ENCODE measurements at places on chromosomes 6 and 20.

GRCh38 chr20:6974838-6975237, 207.4 kb downstream of the BMP2 start:
- DNase-seq = no peak

DNA sequence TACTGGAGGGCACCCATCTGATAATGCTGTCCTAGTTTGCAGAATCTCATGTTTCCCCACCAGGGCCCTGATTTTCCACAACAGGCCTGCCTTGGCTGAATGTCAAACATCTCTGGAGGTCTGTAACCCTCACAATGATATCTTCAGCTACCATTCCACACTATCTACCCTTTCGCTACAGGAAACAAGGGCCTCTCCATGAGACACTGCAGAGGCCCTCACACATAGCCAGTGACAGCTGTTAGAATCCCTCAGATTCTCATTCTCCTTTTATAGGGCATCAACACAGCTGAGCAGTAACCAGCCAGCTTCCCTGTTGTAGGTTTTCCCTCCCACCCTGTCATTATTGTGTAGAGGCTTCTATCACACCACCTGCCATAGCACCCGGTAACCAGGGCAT, 29.6 kb upstream of the MICB start:
- no peak for DNase-seq

GRCh38 chr20:23721962-23722361, 28.8 kb downstream of the CST1 start:
- no peak for DNase-seq

DNA sequence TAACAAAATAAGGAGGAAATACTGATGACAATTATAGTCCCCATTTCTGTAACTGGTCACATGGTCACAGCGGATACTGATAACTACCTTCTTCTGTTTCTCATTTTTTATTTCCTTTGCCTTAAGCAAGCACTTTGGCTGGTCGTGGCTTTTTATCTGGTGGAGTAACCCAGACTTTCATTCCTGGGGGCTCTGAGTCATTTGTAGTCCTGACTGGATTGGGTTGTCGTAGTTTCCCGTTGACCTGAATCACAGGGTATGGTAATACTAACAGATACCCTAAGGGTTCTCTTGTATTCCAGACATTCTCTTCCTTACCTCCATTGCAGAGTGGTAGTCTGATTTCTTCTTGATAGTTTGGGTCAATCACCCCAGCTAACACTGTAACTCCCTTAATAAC, 500.3 kb upstream of the ADGRB3 start:
- DNase-seq = no peak

GRCh38 chr6:75283907-75284631, 523 bp downstream of the TMEM30A start:
- peak; percentile 18 for DNase-seq

DNA sequence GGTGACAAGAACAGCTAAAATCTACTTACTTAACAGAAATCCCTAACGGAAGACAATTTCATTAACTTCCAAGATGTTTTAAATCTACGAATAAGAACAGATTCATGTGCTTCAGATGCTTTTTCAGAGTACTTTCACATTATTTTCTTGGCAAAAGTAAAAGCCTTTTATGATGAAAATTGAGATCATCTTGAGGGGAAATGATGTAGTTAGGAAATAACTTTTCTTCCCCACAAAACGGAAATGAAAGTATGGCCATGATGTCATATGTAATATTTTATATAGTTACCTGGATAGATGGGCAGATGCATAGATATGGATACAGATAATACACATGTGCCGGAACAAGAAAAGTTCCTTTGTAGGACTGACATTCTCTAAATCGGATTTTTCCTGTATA, 32.8 kb downstream of the SASH1 start:
- DNase-seq = no peak

- no peak for DNase-seq
Observed at GRCh38 chr20:53940360-53940702, 130.1 kb downstream of the BCAS1 start.

DNA sequence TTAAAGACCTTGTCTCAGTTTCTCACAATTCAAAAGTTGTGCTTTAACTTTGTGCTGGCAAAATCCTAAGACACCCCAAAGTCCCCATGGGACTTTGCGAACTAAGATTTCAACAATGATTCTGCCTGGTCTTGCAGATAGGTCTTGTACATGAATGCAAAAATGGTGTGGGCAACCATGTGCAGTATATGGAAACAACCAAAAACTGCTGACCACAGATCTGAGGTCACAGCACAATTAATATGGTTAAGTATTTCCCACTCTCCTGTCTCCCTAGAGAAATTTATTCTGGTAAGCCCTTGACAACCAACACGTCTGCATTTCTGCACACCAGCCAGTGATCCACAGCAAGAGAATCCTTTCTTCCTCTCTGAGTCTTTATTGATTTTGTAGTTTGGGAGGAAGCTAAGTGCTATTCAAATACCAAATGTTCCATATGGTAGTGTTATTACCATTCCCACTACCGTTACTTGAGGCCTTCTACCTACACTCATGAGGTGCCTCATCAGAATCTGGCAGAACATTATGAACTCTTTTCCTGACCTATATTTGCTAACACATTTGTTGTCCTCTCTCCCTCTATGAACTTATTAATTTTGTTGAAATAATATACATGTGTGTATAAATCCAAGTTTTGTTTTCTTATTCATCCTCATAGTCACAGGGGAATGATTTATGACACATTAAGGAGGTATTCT, 178.7 kb downstream of the ATXN1 start:
- DNase-seq = no peak

GRCh38 chr6:139173172-139173571, 38.3 kb downstream of the HECA start:
- DNase-seq = peak; percentile 44

DNA sequence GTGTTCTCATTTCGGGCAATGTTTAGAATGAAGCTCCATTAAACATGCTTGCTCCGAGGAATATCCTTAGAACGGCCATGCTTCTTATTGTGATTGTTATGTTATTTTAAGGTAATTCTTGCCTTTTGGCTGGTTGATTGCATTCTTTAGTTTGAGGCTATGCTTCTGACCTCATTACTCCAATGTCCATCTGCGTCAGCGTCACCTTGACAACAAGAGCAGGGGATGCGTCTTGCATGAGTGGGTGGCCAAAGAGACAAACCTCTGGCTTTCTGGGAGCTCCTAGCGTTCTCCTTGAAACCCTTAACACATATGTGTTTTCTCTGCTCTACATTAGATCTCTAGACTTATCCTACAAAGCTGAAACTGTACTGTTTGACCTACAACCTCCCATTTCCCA, 184.3 kb downstream of the THBS2 start:
- DNase-seq = no peak

- no peak for DNase-seq
Observed at GRCh38 chr20:37796733-37797132, 102.9 kb downstream of the CTNNBL1 start.

- no peak for DNase-seq
Observed at GRCh38 chr6:81562169-81562568, 190.3 kb downstream of the TENT5A start.

- no peak for DNase-seq
Observed at GRCh38 chr6:163651915-163652668, 237.6 kb downstream of the QKI start.

GRCh38 chr6:11380969-11381744, 148.7 kb upstream of the NEDD9 start:
- DNase-seq = no peak

- DNase-seq = no peak
Observed at GRCh38 chr6:150230832-150231524, 88.1 kb downstream of the PPP1R14C start.

DNA sequence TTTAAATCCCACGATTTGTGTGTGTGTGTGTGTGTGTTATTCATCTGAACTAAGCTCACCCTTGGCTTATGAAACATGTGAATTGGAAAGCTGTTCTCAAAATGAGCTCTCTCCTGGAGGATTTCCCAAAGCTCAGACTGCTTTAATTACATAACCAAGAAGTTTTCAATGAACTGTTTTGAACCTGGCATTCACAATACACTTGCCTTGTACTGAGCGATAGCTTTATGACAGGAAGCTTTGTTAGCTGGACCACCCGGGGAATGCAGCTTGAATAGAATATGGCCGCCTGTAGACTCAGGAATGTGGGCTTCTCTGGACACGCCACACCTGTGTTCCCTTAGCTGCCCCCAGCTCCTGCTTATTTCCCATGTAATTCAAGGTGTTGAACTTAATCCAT, 71.4 kb upstream of the PREP start:
- DNase-seq = no peak

DNA sequence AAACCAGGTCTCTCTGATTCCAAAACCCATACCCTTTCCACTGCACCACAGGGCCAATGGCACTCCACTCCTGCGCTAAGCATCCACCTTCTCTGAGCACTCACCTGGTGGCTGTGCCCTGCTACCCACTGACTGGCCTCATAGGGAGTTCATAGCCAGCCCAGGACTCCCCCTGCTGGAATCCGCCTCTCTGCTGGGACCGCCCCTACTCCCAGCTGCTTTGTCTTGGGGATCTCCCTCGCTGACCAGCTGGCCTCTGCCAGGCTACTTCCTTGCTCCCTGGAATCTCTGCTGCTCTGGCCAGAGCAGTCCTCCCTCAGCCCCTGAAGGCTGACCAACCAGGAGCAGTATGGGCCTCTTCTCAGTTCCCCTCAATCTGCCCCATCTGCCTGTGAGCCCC, 129.7 kb downstream of the FAXC start:
- no peak for DNase-seq

DNA sequence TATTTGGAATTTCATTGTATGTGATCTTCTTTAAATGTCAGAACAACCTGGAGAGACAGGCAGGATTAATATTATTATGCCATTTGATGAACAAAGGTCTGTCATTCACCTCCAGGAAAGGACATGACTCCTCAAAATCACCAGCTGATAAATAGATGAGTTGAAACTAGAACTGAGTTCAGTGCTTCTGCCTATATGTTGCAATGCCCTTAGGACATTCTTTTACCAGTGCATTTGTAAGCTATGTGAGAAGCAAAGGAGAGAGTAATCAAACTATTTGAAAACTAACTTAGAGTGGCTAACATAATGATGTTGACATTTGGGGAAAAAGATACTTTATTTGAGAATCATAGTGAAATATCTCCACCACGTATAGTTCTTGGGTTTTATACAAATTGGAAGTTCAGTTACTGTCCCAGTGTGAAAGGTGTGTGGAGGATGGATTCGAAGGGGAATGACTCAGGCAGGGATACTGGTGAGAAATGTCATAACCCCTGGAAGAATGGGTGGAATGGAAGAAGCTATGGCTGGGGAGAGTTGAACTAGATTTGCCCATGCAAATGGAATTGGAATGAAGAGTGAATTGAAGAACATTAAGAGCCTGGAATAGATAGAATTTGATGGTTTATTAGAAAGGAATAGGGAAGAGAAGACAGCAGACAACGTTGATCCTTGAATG, 21.5 kb downstream of the PKIB start:
- DNase-seq = no peak

DNA sequence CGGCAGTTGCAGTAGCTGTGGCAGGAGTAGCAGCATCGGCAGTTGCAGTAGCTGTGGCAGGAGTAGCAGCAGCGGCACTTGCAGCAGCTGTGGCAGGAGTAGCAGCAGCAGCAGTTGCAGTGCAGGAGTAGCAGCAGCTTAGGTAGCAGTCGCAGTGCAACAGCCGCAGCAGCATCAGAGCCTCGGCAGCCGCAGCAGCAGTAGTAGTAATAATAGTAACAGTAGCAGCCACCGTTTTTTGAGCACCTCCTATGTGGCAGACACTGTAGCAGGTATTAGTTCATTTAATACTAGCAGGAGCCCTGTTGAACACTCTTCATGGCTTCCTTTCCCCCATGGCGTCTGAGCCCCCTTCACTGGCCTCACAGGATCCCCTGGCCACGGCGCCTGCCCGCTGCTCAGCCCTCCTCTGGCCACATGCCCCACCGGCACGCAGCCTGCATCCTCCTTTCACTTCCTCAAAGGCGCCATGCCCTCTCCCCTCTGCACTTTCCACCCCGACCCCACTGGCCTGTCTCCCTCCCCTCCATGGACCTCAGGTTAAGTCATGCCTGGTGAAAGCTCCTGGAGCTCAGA, 19.1 kb upstream of the IRF4 start:
- DNase-seq = no peak

DNA sequence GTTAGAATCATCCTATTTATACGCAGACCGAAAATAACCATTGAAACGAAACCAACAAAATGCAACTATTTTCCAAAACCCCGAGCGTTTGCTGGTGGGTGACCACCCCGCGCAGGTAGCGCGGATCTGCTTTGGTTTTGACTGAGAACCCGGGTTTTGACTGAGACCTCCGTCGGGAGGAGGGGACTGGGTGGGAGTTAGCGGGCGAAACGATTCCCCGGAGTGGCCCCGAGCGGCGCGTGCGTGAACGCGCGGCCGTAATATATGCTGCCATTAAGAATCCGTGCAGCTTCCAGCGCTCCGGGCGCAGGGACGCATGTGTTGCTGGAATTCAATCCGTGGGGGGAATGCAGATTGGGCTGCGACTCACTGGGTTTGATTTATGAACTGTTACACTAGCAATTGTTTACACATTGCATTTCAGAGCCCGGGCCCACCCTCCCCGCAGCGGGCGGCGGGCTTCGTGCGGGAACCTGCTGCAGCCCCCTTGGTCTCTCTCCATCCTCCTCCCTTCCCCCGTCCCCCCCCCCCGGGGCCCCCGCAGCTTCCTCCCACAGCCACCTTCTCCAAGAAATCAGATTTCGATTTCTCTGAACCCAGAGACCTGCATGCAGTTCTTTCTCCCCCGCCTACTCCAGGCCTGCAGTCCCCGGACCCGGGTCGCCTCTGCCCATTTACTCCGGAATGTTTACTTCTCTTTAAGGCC, 9.9 kb downstream of the NRN1 start:
- no peak for DNase-seq

DNA sequence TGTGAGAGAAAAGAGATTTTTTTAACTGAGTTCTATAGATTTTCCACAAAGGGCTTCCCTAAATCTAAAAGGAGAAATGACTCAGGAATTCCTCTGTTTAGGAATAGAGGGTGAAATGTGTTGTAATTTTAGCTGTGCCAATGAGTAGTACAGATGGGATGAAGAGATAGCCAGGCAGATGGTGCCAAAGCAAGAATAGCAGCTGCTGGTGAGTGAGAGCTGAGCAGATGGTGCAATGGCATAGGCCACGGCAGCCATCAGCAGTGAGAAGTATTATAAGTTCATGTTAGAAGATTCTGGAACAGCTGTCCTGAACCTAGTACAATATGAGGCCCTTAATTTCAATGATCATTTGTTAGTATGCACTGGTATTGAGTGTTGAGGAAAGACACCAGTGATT, 40.2 kb upstream of the CRISP1 start:
- DNase-seq = no peak

DNA sequence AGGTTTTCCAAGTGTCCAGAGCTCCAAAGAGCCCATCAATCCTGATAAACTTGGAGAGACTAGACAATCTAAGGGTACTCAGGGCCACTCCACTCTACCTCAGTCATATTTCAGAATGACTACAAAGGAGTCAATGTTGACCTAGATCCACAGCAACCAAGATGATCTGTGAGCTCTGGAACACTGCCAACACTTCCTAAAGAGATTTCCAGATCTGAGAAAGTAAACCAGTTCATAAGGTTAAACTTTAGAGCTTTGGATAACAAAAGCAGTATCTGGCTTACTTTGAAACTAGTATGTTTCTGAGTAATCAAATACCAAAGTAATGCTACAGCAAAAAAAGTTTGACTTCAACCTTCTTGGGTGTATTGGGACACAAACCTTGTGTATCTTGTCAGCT, 122.7 kb downstream of the BTBD9 start:
- no peak for DNase-seq

Data from hematopoietic multipotent progenitor cell (in vitro differentiated cells).